Occipital lobe (tissue), 3 donors: ENCODE measurements at places on chromosomes 12 and 14. TPM values are rescaled to one million over a fixed set of nuclear protein-coding genes. Genes with fewer than 3 reads are reported as not detected.

DNA sequence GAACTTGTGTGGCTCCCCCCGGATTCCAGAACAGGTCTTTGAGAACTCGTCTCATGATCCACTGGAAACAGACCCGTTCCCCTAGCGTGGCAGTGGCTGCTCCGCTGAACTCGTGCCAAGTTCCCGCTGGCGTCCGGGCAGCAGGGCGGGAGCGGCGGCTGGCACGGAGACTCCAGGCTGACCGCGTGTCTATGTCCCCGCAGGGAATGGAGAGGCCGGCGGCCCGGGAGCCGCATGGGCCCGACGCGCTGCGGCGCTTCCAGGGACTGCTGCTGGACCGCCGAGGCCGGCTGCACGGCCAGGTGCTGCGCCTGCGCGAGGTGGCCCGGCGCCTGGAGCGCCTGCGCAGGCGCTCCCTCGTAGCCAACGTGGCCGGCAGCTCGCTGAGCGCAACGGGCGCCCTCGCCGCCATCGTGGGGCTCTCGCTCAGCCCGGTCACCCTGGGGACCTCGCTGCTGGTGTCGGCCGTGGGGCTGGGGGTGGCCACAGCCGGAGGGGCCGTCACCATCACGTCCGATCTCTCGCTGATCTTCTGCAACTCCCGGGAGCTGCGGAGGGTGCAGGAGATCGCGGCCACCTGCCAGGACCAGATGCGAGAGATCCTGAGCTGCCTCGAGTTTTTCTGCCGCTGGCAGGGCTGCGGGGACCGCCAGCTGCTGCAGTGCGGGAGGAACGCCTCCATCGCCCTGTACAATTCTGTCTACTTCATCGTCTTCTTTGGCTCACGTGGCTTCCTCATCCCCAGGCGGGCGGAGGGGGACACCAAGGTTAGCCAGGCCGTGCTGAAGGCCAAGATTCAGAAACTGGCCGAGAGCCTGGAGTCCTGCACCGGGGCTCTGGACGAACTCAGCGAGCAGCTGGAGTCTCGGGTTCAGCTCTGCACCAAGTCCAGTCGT is 1.5 kb downstream of the APOLD1 start:
- DNase-seq: peak; percentile 78

DNA sequence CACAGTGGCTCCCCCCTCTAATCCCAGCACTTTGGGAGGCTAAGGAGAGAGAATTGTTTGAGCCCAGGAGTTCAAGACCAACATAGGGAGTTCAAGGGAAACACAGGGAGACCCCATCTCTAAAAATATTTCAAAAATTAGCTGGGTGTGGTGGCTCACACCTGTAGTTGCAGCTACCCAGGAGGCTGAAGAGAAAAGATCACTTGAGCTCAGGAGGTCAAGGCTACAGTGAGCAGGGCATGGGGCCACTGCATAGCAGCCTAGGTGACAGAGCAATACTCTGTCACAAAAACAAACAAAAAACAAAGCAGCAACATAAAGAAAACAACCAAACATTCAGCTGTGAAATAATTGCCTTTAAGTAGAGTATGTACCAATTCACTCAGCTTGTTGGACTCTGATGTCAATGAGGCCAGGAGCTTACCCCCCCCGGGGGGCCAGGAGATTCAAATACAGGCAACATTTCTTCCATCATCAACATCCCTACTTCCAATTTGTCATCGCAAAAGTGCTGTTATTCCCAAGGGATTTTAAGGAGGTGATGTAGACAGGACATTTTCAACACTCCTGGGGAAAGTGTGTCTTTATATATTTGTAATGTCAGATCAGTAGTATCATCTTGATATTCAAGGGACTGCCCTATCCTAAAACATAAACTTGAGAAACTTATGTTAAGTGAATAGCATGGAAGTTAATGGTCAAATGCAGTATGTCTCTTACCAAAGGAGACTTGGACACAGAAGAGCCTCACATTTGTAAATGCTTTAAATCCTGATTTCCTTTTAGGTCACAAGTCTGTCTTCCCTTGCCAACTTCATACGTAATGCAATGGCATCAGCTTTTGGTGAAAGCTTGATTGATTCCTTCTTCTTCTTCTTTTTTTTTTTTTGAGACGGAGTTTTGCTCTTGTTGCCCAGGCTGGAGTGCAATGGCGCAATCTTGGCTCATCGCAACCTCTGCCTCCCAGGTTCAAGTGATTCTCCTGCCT is 40.6 kb upstream of the AEBP2 start:
- no peak for DNase-seq

DNA sequence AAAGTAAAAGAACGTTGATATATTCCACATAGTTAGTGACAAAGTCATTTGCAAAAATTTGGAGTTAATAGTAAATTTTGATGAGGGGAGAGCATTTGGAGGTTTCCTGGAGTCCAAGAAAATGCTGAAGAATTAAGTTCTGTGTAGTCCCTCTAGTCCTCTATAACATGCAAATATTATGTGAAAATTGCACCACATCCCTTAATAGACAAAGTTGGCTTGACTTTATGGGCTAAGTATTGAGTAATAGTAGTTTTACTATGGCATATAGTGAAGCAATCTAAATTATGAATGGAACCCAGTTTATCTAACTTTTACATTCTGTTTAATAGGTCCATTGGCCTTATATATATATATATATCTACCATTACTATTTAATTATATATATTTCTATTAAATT is 66.4 kb upstream of the DCN start:
- no peak for DNase-seq

GRCh38 chr14:79475887-79476532 is 735.3 kb downstream of the DIO2 start:
- no peak for DNase-seq

- DNase-seq: no peak
These were observed 9.9 kb downstream of the MAP3K12 start for GRCh38 chr12:53489242-53489864.

GRCh38 chr14:101783260-101784016 is 21.9 kb downstream of the PPP2R5C start:
- no peak for DNase-seq

ADAMTS20 gene
- total RNA-seq: 0.47 TPM

COL2A1 gene
- 0.78 TPM for total RNA-seq
